ENCODE measurements at places on chromosomes 6 and 20. TPM values are rescaled to one million over a fixed set of nuclear protein-coding genes. Genes with fewer than 3 reads are reported as not detected.

DNA sequence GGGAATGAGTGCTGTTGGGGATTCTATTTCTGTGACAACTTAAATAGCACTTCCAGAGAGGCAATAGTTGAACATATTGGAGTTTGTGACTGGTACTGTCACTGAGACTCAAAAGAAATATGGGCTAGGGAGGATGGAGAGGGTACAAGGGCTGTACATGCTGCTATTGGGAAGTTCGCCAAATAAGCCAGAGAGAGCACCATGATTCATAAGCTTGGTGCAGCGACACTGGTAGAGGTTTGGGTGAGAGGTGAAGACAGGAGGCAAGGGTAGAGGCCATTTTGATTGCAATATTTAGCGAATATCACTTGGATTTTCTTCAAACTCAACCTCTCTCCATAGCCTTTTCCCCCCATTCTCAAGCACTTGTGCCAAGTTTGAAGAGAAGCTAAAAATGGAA lies 214.3 kb downstream of the OGFRL1 start:
- no peak for DNase-seq

DNA sequence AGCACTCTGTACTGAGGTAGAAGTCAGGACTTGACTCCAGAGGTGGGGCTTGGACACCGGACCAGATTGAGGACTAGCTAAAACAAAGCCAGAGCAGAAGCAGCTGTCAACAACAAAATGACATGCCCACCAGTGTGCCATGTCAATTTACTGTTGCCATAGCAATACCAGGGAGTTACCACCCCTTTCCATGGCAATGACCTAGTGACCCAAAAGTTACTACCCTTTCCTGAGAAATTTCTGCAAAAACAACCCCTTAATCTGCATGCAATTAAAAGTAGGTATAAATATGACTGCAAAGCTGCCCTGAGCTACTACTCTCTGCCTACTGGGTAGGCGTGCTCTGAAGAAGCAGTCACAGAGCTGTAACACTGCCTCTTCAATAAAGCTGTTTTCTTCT lies 21.0 kb downstream of the MAP3K5 start:
- no peak for DNase-seq

TSHZ2 gene
- 10.1 TPM for total RNA-seq

DNA sequence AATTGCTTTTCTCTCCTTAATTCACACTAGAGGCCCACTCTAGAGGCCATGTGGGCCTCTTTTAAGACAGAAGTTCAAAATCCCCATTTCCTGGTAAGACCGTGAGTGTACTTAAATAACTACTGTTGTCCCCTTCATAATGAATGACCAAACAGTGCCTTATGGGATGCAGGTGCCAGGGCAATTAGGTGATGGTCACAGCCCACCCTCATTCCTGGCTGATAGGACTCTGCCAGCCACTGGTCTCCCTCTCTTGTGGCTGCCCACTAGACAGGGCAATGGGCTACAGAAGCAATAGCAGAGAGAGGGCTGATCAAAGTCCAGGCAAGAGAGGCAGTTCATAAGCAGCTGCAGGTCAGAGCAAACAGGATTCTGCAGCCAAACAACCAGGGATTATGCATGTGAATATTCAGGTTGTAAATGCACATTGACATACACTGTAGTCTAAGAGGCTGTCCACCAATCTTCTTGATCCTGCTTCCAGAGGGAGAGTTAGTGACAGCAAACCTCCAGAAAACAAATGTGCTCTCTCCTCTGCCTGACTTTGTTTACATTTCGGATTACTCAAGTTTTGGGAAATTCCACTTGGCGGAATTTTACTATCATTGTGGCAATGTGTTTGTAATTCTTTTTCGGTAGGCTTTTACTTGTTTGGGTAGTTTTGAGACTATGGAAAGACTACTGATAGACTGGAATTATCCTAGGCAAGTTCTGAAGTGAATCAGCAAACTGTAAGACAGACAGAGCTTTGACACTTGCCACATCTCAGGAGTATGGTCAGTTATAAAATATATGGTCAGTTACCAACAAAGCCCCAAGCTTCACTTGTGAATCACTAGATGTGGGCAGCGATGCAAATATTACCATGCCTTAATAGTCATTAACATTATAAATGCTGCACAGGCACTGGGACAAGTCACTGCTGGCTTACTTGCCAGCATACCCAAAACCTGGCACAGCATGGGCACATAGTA lies 12.8 kb downstream of the PTPRK start:
- no peak for DNase-seq

GRCh38 chr20:48236000-48236970 lies 451.0 kb upstream of the SULF2 start:
- DNase-seq, result no peak

DNA sequence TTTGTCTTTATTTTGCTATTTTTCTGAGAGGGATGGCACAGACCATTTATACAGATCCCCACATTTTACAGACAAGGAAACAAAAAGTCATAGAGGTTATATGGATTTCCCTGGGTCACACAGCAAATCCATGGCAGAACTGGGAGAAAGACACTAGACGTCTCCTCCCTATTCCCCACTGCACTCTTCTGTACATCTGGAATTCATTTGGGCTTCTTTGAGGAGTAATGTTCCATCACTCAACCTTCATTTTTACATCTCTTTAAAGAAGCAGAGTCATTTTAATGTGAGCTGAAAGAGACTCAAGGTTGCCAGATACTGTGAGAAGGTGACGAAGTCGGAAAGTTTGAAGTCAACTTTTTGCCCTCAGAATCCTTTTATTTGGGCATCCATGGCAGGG lies 207.3 kb downstream of the OTOR start:
- no peak for DNase-seq

DNA sequence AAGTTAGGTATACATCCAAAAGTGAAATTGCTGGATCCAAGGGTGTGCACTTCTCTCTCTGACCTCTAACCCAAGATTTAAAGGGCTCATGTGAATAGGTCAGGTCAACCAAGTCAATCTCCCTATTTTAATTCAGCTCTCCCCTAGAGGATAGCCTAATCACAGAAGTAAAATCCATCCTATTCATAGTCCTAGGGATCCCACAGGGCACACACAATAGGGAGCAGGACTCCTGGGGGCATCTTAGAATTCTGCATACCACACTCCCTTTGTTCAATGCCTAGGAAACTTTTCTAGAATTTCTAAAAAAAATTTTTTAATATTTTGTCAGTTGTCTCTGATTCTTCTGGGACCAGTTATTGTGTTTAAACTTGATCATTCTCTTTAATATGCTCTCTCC lies 35.1 kb downstream of the CST9L start:
- no peak for DNase-seq

ZNF76 gene
- total RNA-seq, result 12.9 TPM

DNA sequence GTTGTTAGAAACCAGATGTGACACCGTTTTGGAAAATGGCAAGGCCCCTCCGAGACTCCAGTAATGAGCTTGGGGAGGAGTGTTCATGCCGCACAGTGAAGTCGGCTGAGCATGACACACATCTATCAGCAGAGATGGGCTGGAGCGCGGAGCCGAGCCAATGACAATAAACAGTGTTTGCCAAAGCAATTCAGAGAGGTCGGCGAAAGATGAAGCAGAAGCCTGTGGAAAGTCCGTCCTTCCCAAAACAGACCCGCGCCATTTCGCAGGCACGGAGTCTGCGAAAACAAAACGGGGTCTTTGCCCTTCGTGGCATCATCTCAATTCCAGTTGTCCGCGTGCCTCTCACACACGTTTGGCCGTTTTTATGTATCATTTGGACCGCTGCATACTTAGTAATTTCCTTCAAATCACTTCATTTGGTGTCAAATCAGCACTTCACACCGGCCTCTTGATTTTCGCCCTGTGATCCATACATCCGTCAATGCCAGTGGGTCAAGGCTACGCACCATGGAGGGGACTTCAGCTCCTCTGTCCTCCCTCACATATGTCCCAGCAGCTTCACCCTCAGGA lies 71.3 kb downstream of the SULF2 start:
- peak; percentile 75 for DNase-seq

DNA sequence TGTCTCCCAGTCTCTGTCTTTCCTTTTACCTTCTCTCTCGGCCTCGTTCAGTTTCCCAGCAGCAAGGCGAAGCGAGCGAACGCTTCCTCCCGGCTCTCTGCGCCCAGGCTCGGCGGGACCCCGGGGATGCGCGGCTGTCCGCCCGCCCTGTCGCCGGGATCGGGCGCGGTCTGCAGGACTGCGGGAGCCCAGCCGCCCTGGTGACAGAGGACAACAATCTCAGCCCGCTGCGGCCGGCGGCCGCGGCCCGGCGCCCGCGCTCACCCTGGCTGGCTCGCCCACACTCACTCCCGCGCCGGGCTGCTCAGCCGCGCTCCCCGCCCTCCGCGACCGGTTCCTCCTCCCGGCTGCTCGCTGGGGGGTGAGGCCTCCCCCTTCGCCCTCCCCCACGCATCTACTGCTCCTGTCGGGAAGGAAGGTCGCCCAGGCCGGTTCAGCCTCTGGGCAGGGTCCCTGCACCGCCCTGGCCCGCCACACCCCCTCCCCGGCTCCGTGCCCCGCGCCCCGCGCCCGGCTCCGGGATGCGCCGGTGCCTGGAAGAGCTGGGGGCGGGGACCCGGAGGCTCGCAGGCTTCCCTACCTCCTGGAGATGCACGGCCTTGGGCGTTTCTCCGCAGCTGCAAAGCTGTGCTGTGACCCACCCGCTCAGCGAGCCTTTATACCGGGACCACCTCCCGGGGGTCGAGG lies 410 bp downstream of the SYNE1 start:
- no peak for DNase-seq

DNA sequence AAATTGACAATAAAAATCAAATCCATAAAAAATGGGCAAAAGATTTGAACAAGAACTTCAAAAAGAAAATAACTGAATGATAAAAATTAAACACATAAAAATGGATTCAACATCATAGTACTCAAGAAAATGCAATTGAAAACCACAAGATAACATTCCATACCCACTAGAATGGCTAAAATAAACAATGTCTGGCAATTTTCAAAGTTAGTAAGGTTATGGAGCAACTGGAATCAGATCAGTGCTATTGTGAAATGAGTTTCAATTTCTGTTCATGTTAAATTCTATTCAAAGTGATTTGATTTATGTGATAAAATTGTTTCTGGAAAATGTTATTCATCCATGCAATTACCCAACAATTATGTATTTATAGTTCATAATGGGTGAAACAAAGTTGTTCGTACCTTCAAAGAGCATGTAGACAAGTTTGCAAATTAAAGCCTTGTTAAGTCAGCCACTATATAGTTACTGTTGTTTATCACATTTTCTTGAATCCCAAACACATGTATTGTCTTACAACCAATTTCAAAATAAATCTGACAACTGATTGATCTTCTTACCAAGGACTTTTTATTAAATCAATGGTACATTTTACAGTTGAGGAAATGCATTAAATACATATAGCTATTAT lies 151.5 kb upstream of the CENPW start:
- DNase-seq, result no peak

DNA sequence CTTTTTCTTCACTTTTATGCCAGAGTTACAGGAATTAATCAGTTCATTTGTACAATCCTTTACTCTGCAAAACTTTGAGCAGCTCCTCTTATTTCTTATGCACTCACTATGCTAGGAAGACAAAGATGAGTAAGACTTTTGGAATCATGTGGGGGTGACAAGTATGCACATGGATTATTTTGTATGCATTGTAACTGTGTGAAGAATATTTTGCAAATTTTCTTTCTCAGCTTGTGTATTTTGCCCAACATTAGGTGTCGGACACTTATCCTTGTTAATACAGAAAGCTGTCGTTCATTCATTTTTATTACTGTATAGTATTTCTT lies 88.6 kb downstream of the PPP1R14C start:
- no peak for DNase-seq

DNA sequence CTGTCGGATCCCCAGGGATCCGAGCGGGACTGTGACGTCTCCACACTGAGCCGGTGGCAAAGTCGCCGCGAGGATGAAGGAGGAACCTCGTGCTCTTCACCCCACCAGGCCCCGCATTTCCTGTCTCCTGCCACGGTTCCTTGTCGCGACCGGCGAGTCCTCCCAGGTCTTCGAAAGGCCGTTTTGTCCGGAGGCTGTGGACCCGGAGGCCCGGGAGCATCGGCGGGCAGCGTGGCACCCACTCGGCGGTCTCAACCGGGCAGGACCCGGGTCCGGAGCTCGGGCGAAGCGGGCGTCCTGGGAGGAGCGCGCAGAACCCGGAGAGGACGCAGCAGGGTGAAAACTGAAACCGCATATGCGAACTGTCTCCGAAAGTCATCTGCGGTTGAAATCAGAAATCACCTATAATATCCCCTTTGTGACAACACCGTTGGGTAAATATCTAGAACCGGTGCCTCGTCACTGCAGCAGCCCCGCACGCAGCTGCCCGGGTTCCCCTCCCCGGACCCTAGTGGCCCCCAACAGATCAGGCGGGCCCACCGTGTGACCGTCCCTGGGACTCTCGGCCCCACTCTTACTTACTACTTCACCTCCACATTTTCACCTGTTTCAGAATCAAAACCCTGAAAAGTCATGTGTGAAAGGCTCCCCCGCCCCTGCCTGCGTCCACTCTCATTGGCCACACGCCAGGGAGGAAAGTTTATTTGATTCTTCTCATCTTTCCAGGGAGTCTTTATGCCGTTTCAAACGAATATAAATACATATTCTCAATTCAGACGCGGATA lies 3.1 kb upstream of the ULBP2 start:
- DNase-seq, result no peak

DNA sequence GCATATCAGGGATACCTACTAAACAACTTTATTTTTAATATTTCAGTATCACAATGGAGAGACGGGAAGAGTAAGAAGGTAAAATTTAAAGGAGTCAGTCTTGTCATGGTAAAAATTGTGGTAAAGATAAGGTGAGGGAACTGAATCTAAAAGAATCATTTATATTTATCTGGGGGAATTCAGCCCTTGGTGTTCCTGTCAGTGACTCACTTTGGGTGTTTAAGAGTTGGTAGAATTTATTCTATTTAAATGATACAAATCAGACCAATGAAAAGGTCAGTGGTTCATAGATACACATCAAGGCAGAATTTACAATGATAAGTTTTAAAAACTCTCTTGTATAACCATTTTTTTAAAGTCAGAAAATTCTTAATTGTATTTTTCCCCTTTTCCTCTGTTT lies 164.4 kb downstream of the CDKAL1 start:
- no peak for DNase-seq

UNC5CL gene
- total RNA-seq, result 0.30 TPM

DNA sequence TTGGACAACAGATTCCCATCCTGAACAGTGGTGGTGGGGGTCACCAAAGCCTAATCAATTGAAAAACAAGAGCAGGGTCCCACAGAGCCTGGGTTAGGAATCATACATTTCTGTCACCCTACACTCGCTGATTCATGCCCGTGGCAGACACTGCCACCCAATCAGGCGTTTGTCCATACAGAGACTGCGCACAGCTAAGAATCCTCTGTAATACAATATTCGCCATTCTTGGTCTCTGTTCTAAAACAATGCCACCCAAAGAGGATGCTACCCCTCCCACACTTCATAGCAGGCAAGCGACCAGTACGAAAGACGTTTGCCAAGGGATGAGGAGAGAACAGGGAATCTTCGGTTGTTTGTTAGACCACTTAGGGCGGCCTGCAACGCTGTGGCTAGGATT lies 28.1 kb upstream of the SLC22A23 start:
- DNase-seq, result no peak
